ENCODE measurements at places on chromosomes 3 and 15. TPM values are rescaled to one million over a fixed set of nuclear protein-coding genes. Genes with fewer than 3 reads are reported as not detected.

PPIB gene
- total RNA-seq, result 667 TPM

ANKRD34C gene
- not detected for total RNA-seq

CLDN11 gene
- total RNA-seq, result 77.5 TPM

CCR3 gene
- not detected for total RNA-seq

All from dermis microvascular lymphatic vessel endothelial cell (primary cell).